Fibroblast of skin of left biceps (primary cell): ENCODE measurements at places on chromosomes 2 and 18.

GRCh38 chr2:86791573-86791972, 860 bp upstream of the CD8A start:
- no peak for DNase-seq

DNA sequence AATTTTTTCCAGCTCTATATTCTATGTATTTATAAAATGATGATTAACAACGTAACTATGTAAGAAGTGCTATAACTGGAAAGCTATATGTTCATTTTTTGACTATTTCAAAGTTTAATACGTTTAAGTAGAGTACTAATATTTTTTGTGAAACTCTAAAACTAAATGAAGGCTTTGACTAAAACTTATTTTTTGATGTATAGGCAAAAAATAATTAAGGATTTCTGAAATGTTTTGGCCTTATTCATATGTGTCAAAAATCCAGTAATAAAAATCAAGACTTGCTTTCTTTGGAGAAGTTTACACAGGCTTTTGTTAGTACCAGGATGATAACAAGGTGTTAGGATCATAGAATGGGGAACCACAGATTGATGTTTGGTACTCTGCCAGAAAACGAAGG, 58.2 kb upstream of the ZEB2 start:
- no peak for DNase-seq

DNA sequence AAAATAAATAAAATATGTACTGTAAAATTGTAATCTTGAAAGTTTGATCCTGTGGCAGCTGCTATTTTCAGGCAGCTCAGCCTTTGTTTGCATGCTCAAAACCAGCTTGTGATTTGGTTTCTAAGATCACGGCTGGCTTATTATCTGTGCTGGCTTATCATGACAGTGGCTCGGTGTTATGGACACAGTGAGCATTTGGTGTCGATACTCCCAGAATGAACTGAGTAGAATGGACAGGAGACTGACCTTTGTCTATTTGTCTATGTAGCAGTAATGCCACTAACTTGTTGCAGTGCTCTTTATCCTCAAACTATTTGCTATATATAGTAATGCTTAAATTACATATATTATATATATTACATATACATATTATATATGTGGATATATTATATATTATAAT, 58.8 kb downstream of the NEDD4L start:
- no peak for DNase-seq

DNA sequence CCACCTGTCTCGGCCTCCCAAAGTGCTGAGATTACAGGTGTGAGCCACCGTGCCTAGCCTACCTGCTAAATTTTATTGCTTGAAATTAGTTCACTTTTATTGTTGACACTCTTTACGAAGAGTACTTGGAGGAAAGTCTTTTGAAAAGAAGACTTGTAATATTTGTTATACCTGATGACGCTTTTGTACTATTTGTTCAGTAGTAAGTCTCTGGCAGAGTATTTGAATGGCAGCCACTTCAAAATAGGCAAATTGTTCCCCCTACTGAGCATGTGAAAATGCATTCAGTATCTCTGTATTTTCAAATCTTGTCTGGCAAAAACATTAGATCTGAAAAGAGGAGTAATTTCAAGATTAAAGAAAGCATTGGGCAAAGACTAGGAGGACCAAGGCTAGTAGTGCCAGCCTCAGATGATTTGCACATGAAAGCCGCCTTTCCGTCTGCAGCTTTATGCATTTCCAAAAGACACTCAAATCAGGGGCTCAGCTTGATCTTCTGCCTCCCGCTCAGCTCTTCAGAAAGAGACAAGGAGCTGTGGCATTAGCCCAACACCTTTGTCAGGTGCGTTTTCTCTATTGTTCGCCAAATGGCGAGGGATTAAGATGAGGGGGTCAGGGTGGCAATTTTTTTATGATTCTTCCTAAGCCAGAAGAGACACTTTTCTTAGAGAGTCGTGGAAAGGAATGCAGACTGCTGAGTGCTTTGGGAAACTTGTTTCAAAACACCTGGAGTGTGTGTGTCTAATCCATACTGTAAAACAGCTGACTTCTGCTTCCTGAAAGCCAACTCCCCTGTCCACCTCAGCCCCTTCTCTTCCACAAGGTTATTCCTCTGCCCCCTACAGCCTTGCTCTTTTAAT, 18.8 kb upstream of the FOXI3 start:
- DNase-seq: no peak

DNA sequence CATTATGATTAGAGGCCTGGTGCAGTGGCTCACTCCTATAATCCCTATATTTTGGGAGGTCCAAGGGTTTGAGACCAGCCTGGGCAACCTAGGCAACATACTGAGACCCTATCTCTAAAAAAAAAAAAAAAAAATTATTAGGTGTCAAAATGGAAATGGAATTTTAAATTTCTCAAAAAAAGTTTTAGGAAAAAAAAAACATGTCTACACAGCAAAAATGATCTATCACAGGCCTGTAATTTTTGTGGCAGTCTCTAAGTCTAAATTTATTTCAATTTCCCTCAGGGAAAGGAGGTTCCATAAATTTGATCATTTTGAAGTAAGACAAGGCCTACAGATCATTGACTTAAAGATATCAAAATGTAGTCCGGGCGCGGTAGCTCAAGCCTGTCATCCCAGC, 16.3 kb downstream of the MRPL44 start:
- DNase-seq: no peak

DNA sequence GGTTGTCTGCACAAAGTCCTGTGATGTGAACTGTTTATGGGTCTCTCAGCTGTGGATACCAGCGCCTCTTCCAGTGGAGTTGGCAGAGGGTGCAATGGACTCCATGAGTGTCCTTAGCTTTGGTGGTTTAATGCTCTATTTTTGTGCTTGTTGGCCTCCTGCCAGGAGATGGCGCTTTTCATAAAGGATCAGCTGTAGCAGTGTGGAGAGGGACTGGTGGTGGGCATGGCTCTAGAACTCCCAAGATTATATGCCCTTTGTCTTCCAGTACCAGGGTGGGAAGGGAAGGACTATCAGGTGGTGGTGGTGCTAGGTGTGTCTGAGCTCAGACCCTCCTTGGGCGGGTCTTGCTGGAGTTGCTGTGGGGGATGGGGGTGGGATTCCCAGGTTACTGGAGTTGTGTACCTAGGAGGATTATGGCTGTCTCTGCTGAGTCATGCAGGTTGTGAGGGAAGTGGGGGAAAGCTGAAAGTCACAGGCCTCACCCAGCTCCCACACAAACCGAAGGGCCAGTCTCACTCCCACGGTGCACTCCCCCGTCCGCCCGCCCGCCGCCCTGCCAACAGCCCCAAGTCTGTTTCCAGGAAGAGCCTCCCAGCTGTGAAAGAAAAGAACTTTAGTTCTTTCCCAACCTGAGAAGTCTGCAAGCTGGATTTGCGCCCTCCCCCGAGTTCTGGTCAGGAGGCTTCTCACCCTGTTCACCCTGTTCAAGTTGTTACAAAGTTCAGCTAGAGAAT, 108.1 kb downstream of the MARCO start:
- DNase-seq: no peak

GRCh38 chr2:164662066-164662465, 40.8 kb upstream of the GRB14 start:
- no peak for DNase-seq

DNA sequence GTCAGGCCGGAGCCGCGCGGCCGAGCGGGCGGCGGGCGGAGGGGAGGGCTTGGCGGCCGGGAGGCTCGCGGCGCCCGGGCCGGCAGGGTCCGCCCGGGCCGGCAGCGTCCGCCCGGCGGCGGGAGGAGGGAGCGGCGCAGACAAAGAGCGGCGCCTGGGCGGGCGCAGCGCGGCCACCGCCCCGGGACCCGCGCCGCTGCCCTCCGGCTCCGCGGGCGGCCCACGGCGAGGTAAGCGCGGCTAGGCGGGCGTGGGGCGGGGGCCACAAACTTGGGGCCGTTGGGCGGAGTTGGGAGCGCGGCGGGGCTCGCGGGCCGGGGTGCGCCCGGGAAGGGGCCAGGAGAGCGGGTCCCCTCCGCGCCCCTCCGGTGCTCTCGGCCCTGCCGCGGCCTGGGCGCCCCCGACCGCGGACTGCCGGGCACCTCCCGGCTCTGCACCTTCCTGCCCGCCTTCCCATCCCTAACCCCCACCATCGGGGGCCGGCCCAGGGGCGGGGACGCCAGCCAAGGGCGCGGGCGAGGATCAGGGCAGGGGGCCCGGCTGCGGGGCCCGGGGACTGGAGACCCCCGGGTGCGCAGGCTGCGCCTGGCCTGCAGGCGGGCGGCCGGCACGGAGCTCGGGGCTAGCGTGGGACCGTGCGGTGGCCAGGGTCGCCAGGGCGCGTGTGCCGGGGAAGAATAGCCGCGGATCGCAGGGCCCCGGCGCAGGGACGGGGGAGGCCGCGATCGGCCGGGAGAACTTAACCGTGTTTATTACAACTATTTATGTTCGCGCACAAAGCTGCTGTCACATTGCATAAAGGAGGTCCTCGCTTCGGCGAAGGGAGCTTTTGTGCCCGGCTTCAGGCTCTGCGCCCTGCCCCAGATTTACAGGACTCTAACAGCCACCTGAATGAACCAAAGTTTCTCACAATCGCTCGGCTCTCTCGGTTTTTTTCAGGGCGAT, at the start of gene NCK2:
NCK2 (plus strand) TSS at position 4 of the 945 bp plus-strand sequence. CDS start 110,152 bp downstream, outside the sequence.
- DNase-seq: no peak

DNA sequence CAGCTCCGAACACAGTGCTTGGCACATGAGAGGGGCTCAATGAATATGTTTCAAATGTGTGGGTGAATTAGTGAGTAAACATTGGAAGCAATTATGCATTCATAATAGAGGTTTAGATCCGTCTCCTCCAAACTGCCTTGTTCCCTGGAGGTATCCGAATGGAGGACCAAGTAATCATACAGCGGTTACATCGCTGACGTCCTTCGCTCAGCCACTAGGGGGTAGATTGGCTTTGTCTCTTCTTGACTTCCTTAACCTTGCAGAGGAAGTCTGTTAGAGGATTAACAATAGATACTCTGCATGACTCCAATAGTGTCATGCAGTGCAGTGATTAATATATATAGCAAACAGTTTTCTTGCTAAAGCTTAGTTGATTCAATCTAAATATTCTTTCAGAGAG, 517.0 kb downstream of the PTPRM start:
- no peak for DNase-seq

- DNase-seq: peak; percentile 25
Observed at GRCh38 chr2:70523996-70524965, 29.3 kb downstream of the TGFA start.

DNA sequence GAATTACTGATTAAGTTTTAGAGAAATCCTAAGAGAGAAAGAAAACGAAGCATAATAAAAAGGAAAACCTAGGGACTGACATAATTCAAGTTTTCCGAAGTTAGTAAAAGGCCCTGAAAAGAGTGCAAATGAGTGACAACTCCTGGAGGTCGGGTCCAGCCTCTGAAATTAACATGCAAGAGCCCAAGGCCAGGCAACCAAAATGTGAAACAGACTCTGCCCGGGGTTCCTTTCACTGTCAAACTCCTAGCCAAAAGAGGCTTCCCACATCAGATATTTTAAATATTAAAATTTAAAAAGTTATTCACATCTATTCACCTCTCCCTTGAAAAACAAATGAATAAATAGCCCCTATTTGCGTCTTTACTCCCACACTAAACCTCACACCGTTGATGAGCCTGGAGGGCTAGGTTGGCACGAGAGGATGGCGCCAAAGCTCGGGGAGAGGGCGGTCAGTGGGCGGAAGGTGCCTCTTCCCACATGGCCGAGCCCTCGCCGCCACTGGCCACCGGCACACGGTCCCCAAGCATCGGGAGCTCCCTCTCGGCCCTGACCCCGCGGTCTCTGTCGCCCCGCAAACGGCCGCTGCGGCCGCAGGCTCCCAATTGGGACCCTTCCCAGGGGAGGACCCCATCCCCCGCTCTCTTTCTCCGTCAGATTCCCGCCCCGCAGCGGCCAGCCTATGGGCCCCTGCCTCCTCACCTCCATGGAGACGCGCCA, 630 bp downstream of the PPM1G start:
- no peak for DNase-seq

DNA sequence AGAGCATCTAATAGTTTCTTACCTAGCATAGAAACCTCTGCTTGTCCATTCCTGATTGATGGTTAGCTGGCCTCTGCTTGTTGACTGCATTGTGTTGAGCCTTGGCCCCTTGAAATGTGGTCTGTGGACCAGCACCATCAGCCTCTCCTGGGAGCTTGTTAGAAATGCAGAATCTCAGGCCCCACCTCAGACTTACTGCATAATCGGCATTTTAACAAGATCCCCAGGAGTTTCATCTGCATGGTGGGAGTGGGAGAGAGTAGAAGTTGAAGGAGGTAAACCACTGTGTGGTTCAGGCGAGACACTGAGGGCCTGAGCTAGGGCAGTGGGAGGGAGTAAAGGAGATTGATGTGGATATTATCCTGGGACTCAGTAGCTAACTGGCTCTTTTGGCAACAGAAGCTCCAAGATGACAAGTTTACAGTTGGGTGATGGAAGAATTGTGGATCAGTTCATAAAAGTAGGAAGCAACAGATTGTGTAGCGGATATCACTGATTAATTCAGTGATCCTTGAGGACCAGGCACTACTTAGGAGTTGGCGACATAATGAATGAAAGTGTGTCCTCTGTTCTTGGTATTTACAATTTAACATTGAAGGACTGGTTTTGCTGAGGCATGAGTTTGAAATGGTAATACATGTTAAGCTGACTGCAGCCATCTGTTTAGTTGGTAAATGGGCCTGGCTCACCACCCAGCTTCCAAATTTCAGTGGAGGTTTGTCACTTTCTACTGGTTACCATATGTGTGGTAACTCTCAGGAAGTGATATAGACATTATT, 20.9 kb downstream of the PHLPP1 start:
- no peak for DNase-seq

DNA sequence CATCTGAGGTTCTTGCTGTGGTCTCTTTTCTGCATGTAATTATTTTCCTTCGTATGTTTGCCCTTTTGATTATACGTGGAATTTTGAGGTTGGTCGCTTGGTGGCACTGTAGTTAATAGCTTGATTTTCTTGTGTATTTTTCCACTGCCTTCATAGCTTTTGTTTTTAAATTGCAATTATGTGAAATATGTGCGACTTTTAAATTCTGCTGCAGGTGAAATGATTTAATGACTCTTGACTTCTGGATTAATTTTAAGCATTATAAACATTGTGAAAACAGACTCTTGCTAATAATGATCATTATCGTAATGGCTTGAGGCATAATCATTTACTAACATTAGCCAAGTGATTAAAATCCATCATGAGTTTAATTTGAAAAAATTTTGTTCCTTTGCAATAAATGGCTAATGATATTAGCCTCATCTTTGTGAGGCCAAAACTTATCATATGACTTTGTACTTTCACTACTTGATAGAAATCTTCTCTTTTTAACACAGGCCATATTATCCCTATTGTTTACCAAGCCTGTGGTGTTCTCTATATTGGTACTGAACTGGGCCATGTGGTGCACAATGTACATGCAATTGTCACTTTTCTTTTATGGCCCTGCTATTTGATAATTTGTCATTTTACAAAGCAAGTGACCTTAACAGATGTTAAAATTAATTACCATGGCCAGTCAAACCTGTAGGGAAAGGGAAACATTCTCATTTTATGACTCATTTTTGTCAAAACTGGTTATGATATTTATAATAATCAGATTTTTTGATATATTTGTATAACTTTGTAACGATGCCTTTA, 62.8 kb upstream of the NEUROD1 start:
- DNase-seq: peak; percentile 20
